ENCODE measurements at places on chromosomes 2 and 18.

DNA sequence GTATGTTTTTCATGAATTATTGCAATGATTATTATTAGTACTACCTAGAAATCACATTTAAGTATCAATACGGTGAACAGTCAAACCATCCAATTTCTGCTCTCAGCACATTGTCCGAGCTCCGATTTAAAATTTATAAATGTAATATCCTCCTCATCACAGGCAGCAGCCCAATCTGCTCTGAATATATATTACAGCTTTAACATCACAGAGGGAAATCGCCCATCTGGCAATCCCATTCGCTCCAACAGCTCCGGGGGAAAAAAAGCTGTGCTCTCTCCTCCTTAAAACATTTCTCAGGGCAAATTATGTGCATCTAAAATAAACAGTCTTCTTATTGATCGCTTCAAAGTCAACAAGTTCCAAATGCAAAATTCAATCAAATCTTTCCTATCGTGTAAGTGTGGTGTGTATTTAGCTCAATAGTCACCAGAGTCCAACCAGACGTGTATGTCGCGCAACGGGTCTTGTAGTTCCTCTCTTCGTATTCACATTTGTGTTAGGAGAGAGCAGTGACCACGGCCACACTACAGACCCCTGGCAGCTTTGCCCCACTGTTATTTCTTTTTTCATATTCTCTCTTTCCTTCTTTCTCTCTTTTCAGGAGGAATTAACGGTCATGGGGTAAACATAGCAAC lies 2.4 kb downstream of the FIGN start:
- no peak for DNase-seq

DNA sequence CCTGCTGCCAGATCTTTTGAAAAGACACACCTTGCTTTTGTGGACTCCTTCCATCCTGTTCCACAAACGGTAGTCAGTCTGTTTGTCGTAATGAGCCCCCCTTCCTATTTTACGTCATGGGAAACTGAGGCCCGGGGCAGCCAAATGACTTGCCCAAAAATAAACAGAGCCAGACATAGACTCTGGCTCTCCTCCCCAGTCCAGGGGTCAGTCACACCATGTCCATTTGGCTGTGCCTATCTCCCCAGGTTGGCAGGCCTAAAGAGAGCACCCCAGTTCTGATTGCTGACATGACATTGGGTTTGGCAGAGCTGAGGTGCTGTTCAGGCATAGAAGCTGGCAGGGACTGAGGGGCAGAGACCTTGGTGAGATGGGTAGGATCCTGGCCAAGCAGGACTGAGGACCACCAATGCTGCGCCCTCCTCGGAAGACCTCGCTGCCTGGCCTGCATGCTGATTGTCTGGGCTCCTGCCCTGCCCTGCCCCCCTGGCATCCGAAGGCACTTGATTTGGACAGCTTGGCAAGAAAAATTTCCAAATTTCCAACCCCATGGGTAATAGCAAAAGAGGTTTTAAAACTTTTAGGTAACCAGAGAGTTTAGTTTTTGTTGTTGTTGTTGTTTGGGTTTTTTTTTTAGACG lies 335.4 kb downstream of the DYSF start:
- no peak for DNase-seq

DNA sequence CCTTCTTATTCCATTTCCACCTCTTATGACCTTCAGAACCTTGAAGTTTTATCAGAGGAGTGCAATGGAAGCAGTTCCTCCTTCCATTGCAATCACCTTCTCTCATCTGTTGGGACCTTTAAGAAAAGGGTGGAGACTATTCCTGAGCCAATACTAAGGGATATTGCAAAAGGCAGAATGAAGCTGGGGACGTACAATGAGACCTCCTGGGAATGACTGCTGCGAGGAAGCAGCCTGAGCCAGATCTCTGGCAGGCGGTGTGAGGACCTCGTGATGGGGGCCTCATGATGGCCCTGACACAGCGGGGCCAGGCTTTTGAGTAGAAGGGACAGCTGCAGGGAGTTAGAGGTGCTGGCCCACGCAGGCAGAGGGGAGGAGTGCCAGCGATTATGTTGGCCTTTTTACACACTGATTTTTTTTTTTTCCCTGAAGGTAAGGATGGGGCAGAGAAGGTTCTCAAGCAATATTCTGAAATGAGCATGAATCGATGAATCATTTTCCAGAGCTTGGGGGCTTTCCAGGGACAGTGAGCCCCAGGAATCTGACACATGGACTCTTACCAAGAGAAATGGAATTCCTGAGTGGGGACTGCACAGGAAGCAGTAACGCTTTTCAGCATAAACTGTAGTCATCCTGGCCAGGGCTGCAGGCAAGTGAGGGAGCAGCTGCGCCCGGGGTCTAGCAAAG lies 40.0 kb upstream of the LAPTM4A start:
- DNase-seq = peak; percentile 89

- peak; percentile 17 for DNase-seq
Measured at GRCh38 chr2:16256601-16257321, 316.4 kb downstream of the MYCN start.

DNA sequence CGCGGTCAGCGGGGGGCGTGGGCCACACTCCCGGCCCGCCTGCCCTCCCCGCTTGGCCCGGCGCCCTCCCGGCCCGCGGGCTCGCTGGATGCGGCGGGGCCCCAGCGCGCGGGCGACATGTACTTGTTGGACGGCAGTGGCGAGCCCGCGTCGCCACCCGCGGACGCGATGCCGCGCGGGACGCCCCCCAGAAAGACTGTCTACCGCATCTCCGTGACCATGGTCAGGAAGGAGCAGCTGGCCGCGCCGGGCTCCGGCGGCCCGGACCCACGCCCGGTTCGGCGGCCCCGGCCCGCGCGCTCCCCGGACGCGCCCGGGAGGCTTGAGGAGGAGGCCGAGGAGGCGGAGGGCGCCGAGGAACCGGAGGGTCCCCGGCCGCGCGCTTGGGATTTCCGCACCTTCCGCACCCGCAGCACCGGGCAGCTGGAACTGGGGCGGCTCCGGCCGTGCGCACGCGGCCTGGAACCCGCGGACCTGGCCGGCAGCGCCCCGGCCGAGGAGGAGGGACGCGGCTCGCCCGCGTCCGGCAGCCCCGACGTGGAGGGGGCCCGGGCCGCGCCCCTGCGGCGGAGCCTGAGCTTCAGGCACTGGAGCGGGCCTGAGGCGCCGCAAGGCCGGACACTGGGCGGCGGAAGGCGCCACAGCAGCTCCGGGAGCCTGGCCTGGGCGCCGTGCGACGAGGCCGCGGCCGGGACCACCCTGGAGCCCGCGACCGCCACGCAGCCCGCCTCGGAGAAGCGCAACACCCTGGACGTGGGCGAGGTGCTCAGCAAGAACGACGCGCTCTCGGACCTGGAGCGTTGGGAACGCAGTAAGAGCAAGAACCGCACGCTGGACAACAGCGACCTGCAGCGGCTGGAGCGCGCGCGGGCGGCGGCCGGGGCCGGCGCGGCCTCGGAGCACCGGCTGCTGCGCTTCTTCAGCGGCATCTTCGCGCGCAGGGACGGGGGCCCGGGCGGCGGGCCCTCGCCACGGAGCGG lies 176.4 kb downstream of the AGAP1 start:
- DNase-seq = peak; percentile 87

DNA sequence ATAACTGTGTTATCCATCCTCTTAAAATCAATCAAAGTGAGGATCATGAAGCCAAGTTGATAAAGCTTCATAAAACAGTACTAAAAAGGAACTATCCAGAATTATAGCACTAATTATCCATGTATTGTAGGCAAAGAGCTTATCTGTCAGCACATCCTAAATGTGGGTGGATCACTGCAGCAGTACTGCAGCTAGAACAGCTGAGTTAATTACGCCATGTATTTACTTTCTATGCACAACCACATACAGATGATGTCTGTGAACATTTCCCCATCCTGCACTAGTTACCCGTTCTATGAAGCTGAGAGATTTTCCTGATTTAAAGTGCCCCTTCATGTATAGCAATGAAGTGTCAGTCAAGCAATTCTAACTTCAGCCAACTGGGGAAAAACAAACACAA lies 96.6 kb downstream of the RAPH1 start:
- DNase-seq = no peak

- no peak for DNase-seq
Measured at GRCh38 chr2:169659320-169659719, 34.9 kb downstream of the CFAP210 start.

DNA sequence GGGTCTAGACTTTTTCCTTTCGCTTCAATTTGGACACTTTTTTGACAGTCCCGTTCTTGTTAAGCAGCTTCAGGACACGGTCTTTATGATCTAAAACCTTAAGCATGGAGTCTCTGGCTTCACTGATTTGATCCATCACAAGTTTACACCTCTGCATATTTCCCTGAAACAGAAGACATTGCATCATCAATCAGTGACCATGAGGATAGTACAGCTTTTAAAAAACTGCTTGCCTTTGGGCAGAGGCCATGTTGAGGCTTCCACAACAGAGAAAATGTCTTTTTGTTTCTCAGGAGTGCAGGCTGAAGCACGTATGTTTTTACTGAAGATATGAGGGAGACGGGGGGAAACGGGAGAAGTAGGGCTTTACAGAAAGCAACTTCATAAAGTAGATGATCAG lies 56.2 kb upstream of the AMMECR1L start:
- no peak for DNase-seq

GRCh38 chr2:191291471-191291870 lies 46.3 kb downstream of the MYO1B start:
- DNase-seq = no peak

- no peak for DNase-seq
Measured at GRCh38 chr18:80178935-80179818, 68.1 kb downstream of the PARD6G start.

GRCh38 chr2:211649331-211649730 lies 889.3 kb downstream of the ERBB4 start:
- DNase-seq = no peak

DNA sequence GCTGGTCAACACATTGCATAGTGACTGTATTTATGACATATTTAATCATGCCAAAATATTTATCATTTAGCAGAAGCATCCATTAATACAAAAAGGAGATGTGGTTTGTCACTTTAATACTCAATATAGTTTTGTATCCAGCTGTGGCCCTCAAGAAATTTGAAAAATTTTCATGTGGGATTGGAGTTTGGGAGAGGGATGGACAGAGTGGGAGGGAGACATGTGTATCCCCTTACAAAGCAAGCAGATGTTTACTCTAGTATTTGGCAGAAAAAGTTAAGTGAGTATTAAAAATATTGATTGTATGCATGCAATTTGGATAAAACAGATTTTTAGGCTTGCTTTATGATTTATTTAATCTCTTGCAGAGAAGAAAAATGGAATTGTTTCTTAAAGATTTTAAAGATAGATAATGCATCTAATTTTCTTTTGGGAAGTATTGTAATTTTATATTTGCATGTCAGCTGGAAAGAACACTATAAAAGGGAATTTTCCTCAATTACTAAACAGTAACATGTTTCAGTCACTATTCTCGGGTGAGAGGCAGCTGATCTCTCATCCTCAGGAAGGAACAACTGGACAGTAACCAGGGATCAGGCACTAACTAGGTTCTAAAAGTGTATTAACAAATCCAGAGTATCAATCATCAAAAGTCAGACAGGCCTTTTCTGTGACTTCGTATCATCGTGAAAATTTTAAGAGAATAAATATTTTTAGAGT lies 1184.7 kb upstream of the NXPH2 start:
- peak; percentile 16 for DNase-seq

DNA sequence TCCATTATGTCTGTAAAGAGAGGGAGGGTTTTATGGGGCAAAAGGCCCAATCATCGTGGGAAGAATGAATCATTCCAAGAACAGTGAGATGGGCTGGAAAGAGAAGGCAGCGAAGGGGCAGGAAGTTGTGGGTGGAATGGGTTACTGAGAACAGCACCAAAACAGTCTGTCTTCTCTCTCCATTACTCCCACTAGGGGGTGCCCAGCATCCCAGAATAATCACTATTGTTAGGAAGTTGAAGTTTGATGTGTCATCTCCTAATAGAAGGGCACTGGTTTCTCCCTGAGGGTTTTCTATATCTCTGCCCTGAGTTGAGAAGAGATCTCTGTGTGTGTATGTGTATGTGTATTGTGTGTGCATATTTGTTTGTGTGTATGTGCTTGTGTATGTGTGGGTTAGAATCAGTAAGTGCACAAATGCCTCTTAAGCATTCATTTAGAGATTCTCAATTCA lies 76.6 kb upstream of the MAP4K3 start:
- DNase-seq = peak; percentile 28

GRCh38 chr18:29012364-29012763 lies 835.4 kb upstream of the CDH2 start:
- DNase-seq = no peak

- no peak for DNase-seq
Measured at GRCh38 chr18:46615720-46616119, 41.3 kb downstream of the LOXHD1 start.

DNA sequence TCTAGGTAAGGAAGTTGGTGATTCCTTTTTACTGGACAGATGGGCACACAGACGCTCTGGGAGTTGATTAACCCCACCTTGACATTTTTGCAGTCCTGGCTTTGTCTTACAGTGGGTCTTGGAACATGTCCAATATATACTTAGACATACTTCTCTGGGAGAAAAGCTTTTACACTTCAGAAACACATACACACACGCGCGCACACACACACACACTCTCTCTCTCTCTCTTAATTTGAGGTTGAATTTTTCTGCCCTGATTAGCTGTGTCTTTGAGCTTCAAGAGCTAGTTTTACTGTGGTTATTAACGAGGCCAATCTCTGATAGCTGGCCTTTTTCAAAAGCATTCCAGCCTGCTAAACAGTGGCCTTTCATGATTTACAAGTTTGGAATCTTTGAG lies 215.0 kb downstream of the MYCN start:
- no peak for DNase-seq

DNA sequence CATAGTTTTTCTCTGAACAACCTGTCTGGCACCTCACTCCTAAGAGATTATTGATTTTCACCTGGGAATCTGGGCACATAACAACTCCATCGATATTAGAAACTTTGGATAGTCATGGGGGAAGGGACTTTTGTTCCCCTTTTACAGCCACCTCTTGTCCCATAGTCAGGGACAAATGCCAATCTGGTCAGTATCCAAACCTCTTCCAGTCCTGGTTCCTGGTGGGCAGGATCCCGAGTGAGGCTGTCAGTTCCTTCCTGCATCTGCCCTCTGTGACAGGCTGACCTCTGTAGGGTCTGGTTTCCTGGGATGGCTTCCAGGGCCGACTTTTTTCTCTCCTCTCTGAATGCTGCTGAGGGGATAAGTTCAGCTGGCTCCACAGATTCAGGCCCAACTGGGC lies 11.0 kb downstream of the KIF5C start:
- DNase-seq = no peak

DNA sequence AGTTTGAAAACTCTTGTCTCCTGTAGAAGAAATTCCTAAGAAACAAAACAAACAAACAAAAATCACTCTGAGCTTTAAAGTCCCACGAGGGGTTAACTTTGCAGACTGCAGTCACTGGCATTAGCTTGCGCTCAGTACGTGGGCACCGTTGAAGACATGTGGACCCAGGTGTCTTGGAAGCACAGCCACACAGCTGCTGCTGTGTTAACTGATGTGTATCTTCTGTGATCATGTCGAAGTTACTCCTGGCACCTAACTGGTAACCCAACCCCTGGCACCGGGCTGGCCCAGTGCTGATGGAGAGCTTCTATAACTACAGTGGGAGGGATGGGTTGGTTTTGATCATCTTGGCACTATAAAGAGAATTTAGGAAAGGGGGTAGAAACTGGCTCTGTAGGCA lies 51.6 kb upstream of the FHL2 start:
- no peak for DNase-seq

GRCh38 chr2:124589971-124590370 lies 564.9 kb downstream of the CNTNAP5 start:
- no peak for DNase-seq

Data from hindlimb muscle (tissue), 1 donor.